ENCODE measurements at places on chromosomes 12 and 14. TPM values are rescaled to one million over a fixed set of nuclear protein-coding genes. Genes with fewer than 3 reads are reported as not detected.

Gene ACVRL1
- total RNA-seq, result not detected

Gene PPP1R36
- not detected for total RNA-seq

Gene HOXC12
- not detected for total RNA-seq

Gene KRT75
- not detected for total RNA-seq

Data from activated T-cell treated with anti-CD3 and anti-CD28 coated beads, Interleukin-2, amount 50 U/mL, for 4 hours (primary cell).